ELR (cell line): ENCODE measurements at places on chromosomes 2 and 18.

GRCh38 chr2:181679544-181679979 is 755 bp downstream of the NEUROD1 start:
- DNase-seq: no peak

- DNase-seq: peak; percentile 74
Observed at GRCh38 chr2:235080101-235080500, 128.3 kb downstream of the SH3BP4 start.

DNA sequence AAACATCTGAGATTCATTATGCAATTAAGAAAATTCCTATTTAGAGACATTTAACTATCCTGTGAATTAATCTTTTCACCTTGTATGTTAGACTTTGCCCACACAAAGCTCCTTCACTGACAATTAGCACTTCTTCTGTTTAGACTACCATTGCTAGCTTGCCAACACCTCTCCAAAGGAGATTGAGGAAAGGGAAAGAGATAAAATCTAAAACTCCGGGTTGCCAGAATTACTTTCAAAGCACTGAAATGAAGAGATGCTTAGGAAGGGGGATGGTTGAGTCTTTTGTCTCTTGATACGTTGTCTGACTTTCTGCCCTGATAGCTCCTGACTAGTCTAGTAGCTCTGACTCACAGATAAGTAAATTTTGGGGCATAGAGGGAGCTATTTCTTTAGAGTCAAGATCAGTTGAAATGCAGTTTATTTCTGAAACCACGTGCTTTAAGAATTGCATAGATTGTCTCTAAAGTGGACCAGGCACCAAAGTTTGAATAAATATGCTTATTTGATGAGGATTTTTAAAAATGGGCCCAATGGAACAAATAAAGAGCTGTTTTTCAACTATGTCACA is 74.1 kb upstream of the DSEL start:
- peak; percentile 41 for DNase-seq

- no peak for DNase-seq
Observed at GRCh38 chr2:1907291-1907690, 163.0 kb upstream of the PXDN start.

DNA sequence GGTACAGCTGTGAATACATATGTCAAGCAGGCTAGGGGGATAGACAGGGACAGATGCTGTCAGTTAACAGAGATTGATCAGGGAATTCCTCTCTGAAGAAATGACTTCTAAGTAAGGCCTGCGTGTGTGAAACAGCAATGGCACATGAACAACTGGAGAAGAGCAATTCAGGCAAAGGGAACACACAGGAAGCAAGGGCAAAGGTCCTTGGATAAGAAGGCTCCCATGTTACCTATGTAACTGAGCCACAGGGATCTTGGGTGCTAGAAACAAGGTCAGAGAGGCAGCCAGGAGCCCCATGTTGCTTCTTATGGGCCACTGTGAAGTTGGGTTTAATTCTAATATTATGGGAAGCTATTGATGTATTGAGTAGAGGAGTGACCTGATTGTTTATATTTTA is 373.7 kb upstream of the ACVR2A start:
- DNase-seq: no peak
